T-cell (primary cell): ENCODE measurements at places on chromosomes 5 and 9. TPM values are rescaled to one million over a fixed set of nuclear protein-coding genes. Genes with fewer than 3 reads are reported as not detected.

DNA sequence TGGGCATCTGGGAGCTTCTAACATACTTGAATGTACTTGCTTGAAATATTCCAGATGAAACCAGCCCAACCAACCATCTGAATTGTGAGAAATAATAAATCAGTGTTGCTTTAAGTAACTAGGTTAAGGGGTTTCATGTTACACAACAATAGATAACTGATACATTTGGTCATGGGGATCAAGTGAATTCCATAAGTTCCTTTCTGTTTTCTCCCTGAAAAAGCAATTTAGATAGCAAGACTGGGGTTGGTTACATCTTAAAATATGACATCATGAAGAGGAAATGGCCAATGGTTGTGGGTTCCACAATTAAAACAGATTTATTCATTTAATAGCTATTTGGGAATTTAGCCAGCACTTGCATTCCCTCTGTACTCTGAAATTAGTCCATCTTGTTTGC lies 559.7 kb downstream of the TLR4 start:
- no peaks in the 10 kb centered on the region for H3K36me3 ChIP-seq
- H3K4me1 ChIP-seq, result no peaks in the 10 kb centered on the region
- no peaks in the 10 kb centered on the region for H3K27me3 ChIP-seq
- no peak for DNase-seq
- no peak overlapping the region for H3K4me3 ChIP-seq

DNA sequence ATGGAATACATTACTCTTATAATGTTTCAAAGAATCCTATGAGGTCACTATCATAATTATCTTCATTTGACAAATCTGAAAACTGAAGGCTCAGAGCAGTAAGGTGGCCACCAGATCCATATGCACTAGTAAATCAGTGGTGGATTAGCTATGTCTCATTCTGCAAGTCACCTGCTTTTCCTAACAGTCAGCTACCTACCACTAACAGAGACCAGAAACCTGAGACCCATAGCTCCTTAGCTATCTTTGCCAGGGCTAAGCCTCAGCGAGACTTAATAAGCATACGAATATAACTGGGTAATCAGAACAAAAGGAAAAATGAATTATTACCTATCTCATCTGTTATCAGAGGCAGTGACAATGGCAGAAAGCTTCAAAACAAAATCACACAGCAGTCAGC lies 118.7 kb downstream of the AUH start:
- H3K27ac ChIP-seq, result no peak overlapping the region
- peaks cover 11% of the 10 kb centered on the region for H3K4me1 ChIP-seq
- H3K36me3 ChIP-seq, result no peaks in the 10 kb centered on the region
- DNase-seq, result no peak
- H3K4me3 ChIP-seq, result no peak overlapping the region

- DNase-seq, result no peak
- H3K27me3 ChIP-seq, result peaks cover 53% of the 10 kb centered on the region
- H3K4me1 ChIP-seq, result no peaks in the 10 kb centered on the region
- no peaks in the 10 kb centered on the region for H3K36me3 ChIP-seq
- no peak overlapping the region for H3K27ac ChIP-seq
Measured at GRCh38 chr5:997001-997474, 11.6 kb upstream of the NKD2 start.

The OSTF1 gene
- 58.3 TPM for total RNA-seq

The FAM221B gene
- total RNA-seq, result not detected
